Astrocyte of the spinal cord (primary cell): ENCODE measurements at places on chromosomes 2 and 18.

DNA sequence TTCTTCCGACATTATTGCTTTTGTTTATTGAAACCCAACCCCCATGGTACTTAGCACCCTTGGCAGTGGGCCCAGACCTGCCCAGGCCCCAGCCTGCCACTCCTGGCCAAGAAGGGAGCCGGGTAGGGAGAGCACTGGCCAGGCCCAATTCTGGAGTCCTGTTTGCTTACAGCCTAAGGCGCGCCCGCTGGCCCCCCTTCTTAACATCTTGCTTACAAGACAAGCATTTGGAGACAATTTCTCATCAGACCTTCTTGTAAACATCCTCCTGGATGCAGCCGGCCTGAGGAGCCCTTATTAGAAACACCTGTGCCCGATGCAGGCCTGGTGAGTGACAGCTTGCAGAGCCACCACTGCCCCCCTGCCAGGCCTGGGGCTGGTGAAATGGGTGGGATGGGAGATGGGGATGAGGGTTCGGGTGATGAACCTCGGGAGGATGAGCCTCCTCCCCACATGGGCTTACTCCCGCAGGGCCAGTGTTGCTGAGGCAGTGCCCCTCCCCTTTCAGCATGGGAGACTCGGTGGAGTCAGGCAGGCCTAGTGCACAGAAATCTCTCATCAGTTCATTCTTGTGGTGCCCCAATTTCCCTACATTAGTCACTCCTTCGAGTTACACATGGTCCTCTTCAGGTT is 217.5 kb downstream of the CYP26B1 start:
- no peak for DNase-seq

DNA sequence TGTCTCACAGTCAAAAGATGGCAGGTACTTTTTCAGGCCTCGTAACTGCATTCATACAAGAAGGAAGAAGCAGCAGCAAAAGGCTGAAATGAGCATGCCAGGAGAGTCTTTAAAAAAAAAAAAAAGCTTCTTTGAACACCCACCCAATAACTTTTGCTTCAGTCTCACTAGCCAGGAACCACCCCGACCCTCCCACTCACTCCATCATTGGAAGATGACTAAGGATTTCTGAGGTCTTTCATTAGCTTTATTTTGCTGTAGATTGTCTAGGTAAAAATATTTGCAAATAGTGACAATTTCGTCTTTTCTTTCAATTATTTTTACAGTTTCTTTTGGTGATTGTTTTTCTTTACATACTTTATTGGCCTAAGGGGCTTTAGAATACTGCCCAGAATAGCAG is 37.9 kb downstream of the RBBP8 start:
- no peak for DNase-seq

DNA sequence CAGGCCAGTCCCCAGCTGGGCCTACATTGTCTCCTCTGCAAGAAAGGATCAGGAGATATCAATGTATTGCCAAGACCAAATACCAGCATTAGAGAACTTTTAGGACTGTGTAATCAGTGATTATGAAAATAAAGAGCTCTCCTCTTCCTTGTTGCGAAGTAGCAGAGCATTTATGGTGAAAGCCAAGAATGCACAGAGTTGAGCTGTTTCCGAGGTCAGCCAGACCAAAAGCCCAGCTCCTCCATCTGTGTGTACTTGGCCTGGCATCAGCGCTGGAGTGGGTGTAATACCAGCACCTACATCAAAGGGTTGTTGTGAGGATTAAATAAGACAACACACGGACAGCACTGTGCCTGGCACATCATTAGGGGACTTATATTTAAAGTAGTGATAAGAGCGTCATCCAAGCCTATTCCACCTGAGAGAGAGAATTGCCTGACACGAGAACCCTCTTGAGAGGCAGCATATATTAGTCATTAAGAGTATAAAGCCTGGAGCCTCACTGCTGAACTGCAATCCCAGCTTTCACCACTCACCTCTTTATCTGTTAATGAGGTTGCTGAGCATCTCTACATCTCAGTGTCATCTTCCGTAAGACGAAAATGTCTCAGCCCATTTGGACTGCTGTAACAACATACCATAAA is 7.4 kb upstream of the SLC16A14 start:
- DNase-seq: no peak

GRCh38 chr18:48027401-48027963 is 97.0 kb upstream of the SMAD2 start:
- no peak for DNase-seq

DNA sequence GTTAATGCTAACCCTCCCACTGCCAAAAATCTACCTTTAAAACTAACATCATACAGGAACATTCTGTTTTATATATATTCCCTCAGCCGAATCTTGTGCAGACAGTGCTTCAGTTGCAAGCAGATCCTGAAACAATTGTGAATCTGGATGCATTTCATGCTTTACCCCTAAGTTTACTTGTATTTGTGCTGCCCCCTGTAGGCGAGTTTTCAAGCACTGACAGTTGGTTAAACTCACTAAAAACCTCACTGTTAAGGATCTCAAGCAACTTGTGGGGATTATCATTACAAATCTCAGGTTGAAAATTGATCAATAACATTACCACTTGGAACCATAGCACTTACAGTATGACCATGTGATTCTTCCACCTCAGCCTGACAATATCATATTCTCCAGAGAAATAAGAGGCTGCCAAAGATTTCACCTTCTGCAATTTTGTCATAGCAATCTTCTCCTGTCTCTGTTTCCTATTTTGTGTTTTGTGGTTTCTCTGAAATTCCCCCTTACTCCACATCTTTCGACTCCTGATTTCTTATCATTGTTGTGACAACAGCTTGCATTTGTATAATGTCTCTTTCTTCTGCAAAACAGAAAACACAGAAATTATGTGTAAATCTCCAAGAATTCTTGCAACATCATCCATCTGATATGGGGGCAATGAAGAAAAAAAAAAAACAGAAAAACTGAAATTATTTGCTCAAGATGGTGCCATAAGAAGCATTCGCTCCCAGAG is 354.6 kb upstream of the SETBP1 start:
- DNase-seq: peak; percentile 72

DNA sequence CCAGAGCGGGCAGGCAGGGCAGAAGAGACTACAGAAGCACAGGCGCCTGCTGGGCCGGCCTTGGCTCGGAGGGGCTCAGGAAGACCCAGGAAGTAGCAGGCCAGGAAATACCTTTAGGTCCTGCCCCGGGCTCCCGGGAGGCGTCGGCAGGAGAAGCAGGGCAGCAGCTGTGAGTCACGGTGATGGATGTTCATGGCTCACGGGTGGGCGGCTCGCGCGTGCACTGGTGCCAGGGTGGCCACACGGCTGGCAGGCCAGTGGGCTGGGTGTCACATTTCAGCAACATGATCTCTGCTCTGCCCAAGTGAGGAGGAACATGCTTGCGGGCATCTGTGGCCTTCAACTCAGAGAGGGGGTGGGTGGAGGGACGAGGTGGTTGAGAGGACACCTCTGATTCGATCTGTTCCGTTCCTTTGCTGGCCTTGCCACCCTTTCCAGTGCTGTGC is 139.3 kb downstream of the KLHL29 start:
- peak; percentile 42 for DNase-seq

GRCh38 chr18:60019463-60019840 is 119.7 kb downstream of the PMAIP1 start:
- DNase-seq: peak; percentile 88

DNA sequence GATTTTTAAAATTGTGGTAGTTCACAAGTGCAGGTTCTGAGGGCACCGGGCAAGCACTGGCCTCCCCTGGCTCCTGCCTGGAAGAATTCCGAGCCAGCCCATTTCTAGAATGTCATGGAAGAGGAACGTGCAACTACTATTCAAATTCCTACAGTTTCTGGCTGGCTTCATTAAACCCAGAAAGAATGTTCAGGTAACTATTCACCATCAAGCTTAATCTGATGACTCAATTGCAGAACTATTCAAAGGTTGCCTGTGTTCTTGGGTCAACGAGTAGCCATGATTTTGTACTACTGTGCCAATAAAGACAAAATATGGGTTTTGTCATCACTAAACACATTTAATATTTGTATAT is 14.3 kb upstream of the MFF start:
- no peak for DNase-seq
